ENCODE measurements at places on chromosomes 16 and 17. TPM values are rescaled to one million over a fixed set of nuclear protein-coding genes. Genes with fewer than 3 reads are reported as not detected.
A peak's percentile ranks its signal among the peaks of the same experiment; 100 is the strongest.

GRCh38 chr16:70395345-70395901, 43.5 kb downstream of the ST3GAL2 start:
- peak; percentile 50 for DNase-seq
- H3K27ac ChIP-seq = no peak overlapping the region
- no peak overlapping the region for H3K4me3 ChIP-seq
- no peaks in the 10 kb centered on the region for H3K4me1 ChIP-seq

- H3K4me3 ChIP-seq = no peak overlapping the region
- H3K36me3 ChIP-seq = no peaks in the 10 kb centered on the region
- H3K4me1 ChIP-seq = no peaks in the 10 kb centered on the region
- H3K27me3 ChIP-seq = peaks cover 5% of the 10 kb centered on the region
- no peak for DNase-seq
These were observed 62.5 kb downstream of the CACNG3 start for GRCh38 chr16:24318680-24319079.

DNA sequence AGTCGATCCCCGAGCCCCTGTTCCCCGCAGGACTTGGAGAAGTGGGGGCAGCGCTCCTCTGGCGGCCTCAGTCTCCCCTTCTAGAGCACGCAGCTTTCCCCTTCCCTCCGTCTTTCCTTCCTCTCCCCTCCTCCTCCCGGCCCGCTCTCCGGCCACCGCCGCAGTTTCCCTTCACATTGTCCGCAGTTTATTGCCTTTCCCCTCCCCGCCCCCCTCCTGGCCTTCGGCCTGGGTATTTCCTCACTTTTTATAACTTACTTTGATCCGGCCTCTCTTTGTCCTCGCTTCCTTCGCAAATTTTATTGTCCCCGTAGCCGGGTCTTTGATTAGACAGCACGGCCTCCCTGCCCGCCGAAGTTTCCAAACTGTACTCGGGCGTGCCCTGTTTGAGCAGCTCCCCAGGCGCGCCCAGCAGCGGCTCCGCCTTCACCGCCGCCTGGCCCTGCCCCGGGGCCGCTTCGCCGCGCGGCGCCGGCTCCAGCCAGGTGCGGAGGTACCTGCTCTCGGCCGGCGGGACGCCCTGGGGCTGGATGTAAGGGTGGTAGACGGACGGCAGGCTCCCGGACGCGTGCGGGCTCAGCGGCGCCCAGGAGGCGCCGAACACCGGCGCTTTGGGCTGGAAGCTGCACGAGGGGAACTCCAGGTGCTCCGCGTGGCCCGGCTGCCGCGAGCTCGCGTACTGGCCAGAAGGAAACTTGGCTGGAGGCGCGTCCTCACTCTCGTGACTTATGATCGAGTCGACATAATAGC, 488 bp downstream of the HOXB9 start:
- peaks cover 12% of the 10 kb centered on the region for H3K4me1 ChIP-seq
- H3K27ac ChIP-seq = no peak overlapping the region
- DNase-seq = no peak
- peaks cover 81% of the 10 kb centered on the region for H3K27me3 ChIP-seq
- no peaks in the 10 kb centered on the region for H3K36me3 ChIP-seq
- peak overlapping the region; percentile 82 for H3K4me3 ChIP-seq

GRCh38 chr17:65551267-65552040, 10.0 kb downstream of the AXIN2 start:
- H3K27ac ChIP-seq = no peak overlapping the region
- H3K4me1 ChIP-seq = peaks cover 26% of the 10 kb centered on the region
- no peak for DNase-seq
- H3K4me3 ChIP-seq = no peak overlapping the region
- peaks cover 16% of the 10 kb centered on the region for H3K27me3 ChIP-seq
- peaks cover 41% of the 10 kb centered on the region for H3K36me3 ChIP-seq

DNA sequence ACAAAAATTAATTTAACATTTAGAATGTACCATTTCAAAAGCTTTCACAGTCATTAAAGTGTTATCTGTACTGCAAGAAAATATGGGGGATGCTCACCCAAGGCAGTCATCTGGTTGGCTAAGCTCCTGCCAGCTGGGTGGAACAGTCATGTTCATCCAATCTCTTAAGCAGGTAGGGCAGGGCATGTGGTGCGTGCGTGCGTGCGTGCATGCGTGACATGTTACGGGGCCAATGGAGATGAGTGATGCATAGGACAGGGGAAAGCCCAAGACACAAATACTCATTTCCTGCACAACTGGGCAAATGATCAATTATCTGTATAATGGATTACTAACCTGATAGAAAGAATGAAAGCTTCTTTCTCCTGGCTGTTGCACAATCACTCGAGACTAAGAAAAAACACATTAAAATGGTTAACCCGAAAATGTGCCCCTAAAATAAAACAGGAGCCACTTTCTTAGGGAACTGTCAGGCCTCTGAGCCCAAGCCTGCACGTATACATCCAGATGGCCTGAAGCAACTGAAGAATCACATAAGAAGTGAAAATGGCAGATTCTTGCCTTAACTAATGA, 104.4 kb downstream of the MYO1D start:
- no peaks in the 10 kb centered on the region for H3K27me3 ChIP-seq
- DNase-seq = no peak
- H3K27ac ChIP-seq = no peak overlapping the region
- no peak overlapping the region for H3K4me3 ChIP-seq
- H3K4me1 ChIP-seq = peaks cover 3% of the 10 kb centered on the region

GRCh38 chr16:48361540-48362144, 23.6 kb downstream of the SIAH1 start:
- no peak overlapping the region for H3K4me3 ChIP-seq
- no peak for DNase-seq
- H3K27me3 ChIP-seq = no peaks in the 10 kb centered on the region
- peaks cover 32% of the 10 kb centered on the region for H3K4me1 ChIP-seq

DNA sequence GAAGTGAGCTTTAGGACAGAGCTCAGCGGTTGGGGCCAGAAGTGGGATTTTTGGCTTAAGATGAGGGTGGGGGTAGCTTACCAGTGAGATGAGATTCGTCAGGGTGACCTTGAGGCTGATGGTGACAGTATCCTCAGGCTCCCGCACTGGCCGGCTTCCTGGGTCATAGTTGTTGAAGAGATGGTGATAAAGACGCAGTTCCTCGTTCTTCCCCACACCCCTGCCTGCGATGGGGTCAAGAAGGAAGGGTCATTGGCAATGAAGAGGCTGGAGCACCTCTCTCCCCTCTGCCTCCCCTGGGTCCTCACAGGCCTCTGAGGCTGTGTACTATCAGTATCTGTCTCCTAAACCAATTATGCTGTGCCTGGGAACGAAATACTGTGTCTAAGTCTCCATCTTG, 358 bp downstream of the CHRNE start:
- no peak overlapping the region for H3K4me3 ChIP-seq
- H3K4me1 ChIP-seq = peaks cover 25% of the 10 kb centered on the region
- H3K27me3 ChIP-seq = peaks cover 2% of the 10 kb centered on the region
- H3K36me3 ChIP-seq = no peaks in the 10 kb centered on the region
- H3K27ac ChIP-seq = peak overlapping the region; percentile 30
- DNase-seq = no peak

GRCh38 chr17:18231164-18231563, 5.7 kb downstream of the LLGL1 start:
- no peaks in the 10 kb centered on the region for H3K27me3 ChIP-seq
- DNase-seq = no peak

- no peak overlapping the region for H3K4me3 ChIP-seq
- H3K4me1 ChIP-seq = peaks cover 11% of the 10 kb centered on the region
- H3K27me3 ChIP-seq = no peaks in the 10 kb centered on the region
- no peak overlapping the region for H3K27ac ChIP-seq
- H3K36me3 ChIP-seq = peaks cover 40% of the 10 kb centered on the region
These were observed 5.2 kb downstream of the PALB2 start for GRCh38 chr16:23635958-23636357.

DNA sequence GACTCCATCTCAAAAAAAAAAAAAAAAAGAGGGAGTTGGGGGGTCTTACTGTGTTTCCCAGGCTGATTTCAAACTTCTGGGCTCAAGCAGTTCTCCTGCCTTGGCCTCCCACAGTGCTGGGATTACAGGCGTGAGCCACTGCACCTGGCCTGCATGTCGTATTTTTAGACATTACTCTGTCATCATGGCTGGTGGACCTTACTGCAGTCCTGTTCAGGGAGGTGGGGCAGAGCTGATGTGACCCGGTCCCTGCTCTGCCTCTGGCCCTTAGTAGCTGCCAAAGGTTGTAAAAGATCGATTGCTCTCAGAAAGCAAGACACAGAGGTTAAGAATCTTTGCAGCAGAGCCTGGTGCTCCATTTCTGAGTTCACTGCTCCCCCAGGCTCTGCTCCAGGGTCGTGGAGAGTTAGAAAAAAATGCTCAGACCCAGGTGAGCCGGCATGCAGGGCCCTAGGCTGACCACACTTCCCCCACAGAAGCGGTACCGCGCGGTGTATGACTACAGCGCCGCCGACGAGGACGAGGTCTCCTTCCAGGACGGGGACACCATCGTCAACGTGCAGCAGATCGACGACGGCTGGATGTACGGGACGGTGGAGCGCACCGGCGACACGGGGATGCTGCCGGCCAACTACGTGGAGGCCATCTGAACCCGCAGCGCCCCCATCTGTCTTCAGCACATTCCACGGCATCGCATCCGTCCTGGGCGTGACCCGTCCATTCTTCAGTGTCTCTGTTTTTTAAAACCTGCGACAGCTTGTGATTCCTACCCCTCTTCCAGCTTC, 7.1 kb upstream of the LASP1NB start:
- DNase-seq = no peak
- no peak overlapping the region for H3K27ac ChIP-seq
- H3K27me3 ChIP-seq = no peaks in the 10 kb centered on the region
- peaks cover 48% of the 10 kb centered on the region for H3K36me3 ChIP-seq

DNA sequence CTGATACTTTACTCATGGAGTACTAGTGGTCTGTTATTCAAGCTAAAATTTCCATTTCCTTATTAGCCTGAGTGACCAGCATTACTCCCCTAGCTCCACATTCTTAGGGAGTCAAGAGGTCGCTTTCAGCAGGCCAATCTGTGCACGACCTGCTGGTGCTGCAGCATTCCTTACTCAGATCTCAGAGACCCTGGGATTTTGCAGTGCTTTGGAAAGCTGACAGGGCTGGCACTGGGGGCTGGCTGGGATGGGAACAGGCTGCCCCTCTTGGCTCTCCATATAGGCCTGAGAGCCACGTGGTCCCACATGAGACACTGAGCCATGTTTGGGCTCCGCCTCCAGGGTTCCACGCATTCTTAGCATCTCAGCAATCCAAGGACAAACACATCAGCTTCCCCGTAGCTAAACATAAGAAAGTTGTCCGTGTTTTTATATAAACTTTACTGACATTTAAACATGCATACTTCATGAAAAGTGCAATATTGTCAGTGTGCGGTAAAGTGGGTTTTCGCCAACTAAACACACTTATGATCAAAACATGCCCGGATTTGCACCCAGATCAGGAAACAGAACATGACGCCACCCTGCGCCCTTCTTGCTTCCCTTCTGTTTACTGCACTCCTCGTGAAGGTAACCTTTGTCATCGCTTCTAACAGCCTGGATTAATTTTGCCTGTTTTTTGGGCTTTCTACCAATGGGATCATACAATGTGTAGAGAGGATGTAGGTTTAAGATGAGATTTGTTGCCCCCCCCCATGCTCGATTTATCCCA, 254.5 kb upstream of the CACNG5 start:
- peaks cover 15% of the 10 kb centered on the region for H3K4me1 ChIP-seq
- no peak overlapping the region for H3K27ac ChIP-seq
- H3K27me3 ChIP-seq = no peaks in the 10 kb centered on the region
- DNase-seq = no peak

DNA sequence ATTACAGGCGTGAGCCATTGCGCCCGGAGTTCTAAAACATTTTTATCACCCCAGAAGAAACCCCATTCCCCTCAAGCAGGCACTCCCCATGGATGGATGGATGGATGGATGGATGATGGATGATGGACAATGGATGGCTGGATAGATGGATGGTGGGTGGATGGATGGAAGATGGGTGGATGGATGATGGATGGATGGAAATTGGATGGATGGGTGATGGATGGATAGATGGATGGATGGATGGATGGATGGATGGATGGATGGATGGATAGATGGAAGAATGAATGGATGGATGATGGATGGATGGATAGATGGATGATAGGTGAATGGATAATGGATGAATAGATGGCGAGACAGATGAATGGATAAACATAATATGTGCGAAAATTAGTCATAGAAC, 16.5 kb downstream of the PLA2G10 start:
- DNase-seq = no peak
- no peak overlapping the region for H3K27ac ChIP-seq
- no peak overlapping the region for H3K4me3 ChIP-seq
- H3K36me3 ChIP-seq = peaks cover 6% of the 10 kb centered on the region
- peaks cover 1% of the 10 kb centered on the region for H3K27me3 ChIP-seq

CMTM2 gene
- 0.30 TPM for total RNA-seq

BCO1 gene
- total RNA-seq = not detected

GALK1 gene
- 55.4 TPM for total RNA-seq

TAT gene
- not detected for total RNA-seq

INCA1 gene
- 0.53 TPM for total RNA-seq

TBC1D3E gene
- total RNA-seq = not detected

ARSG gene
- 7.3 TPM for total RNA-seq

ABAT gene
- total RNA-seq = 24.2 TPM
